ENCODE measurements at places on chromosomes 4 and X.

GRCh38 chr4:10048941-10049697, 27.8 kb upstream of the SLC2A9 start:
- no peak for DNase-seq

- no peak for DNase-seq
Observed at GRCh38 chr4:155543126-155543765, 123.4 kb upstream of the GUCY1A1 start.

GRCh38 chrX:23616361-23616760, 50.9 kb upstream of the PRDX4 start:
- DNase-seq: peak; percentile 0

GRCh38 chrX:72360326-72360725, 54.6 kb upstream of the CITED1 start:
- DNase-seq: no peak

DNA sequence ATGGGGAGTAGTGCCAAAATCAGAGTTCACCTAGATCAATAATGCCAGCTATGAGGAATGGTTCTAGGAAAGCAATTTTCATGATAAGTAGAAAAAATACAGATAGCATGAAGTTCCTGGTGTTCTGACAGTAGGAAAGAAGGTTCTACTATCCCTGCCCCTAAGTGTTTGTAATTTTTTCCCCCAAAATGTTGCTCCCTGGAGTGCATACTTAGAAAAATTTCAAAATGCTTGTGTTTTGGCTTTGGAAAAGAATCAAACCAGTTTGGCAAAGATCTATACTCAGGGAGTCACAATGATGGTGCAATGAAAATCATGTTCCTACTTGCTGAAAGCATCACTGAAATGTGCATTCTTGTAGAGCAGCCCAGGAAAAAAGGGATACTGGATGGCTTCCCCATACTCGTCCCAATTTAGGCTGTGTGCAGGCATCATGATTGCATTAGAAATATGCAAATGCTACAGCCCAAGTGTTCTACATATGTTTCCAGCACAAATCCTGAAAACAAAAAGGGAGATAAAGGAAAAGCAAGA, 74.7 kb downstream of the LPAR4 start:
- no peak for DNase-seq

DNA sequence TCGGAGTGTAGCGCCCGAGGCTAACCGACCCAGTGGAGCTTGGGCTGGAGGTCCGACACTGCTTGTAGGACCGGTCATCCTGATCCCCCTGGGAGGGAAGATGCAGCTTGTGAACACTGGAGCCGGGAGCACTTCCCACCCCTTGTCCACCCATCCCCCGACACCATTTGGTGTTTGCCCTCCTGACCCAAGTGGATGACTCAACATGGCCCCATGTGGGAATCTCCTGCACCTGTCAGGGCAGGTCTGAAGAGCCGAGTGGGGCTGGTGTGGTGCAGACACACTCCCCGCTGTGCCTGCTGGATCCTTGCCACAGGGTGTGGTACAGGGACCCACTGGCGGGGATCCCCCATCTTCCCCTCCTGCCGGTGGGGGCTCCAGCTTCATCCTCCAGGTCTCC, 90.0 kb upstream of the AFAP1 start:
- DNase-seq: no peak

- DNase-seq: no peak
Observed at GRCh38 chrX:39167791-39168190, 366.5 kb downstream of the MID1IP1 start.

- DNase-seq: no peak
Observed at GRCh38 chr4:183599690-183600089, 59.3 kb downstream of the RWDD4 start.

DNA sequence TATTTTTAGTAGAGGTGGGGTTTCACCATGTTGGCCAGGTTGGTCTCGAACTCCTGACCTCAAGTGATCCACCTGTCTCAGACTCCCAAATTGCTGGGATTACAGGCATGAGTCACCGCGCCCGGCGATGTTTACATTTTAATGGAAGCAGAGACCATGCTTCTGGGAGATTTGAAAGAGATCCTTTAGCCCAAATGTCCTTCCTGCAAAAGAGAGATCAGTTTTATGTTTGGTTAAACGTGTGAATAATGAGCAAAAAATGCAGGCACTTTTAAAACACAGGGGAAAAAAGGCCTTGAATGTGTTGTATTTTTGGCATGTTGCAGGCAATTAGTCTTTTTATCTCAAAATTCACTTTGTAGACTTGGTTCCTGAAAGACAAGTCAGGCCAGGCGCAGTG, 95.8 kb upstream of the ELOVL6 start:
- DNase-seq: no peak

DNA sequence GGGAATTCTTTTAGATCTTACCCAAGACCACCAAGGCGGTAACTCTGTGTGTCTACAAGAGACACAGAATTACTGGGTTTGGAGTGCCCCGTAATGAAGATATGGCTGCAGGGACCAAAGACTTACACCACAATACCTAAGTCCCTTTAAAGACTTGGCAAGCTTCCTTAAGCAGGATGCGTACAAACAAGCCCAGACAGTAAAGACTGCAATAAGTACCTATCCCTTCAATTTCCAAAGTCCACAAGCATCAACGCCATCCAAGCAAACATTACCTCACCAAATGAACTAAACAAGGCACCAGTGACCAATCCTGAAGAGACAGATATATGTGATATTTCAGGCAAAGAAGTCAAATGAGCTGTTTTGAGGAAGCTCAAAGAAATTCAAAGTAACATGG, 42.3 kb upstream of the RNF128 start:
- DNase-seq: no peak

- no peak for DNase-seq
Observed at GRCh38 chr4:174873931-174874330, 44.2 kb upstream of the ADAM29 start.

- DNase-seq: no peak
Observed at GRCh38 chr4:41944089-41944488, 8.9 kb downstream of the TMEM33 start.

DNA sequence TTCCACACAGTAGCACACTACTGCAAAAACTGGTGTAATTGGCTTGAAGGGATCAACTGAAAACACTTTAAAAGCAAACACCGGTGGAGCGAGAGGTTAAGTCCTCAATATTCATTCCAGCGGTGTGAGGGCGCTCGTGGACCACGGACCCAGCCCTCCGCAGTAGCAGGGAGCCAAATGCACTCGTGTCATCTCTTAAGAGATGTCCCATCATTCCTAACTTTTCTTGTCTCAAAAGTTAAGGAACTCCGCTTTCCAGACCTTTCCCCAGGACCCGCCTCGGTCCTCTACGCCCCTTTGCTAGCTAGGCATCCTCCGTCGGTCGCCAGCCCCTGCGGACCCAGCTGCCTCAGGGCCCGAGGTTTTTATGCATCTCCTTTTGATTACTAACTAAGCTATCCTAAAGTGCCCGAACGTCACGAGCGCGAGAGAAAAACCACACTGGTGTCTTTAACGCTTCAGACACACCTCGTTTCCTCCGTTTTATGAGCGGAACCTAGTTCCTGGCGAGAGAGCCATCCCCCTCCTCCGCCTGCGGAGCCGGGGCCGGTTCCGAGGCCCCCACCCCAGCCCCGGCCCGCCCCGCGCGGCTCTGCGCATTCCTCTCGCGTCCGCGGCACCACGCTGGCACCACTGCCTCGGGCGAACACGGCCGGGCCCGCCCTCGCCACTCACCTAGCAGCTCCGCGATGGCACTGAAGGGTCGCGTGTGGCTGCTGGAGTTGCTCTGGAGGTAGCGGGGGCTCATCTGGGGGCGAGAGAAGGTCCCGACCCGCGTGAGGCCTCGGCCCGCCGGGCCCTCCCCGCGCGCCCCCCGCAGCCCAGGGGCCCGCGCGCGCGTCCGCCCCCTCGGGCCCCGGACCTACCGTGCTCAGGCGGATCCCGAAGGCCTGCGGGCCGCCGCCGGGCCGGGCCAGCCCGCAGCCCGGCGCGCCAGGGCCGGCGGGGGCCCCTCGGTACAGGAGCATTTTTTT, 723 bp downstream of the MORC4 start:
- DNase-seq: no peak

DNA sequence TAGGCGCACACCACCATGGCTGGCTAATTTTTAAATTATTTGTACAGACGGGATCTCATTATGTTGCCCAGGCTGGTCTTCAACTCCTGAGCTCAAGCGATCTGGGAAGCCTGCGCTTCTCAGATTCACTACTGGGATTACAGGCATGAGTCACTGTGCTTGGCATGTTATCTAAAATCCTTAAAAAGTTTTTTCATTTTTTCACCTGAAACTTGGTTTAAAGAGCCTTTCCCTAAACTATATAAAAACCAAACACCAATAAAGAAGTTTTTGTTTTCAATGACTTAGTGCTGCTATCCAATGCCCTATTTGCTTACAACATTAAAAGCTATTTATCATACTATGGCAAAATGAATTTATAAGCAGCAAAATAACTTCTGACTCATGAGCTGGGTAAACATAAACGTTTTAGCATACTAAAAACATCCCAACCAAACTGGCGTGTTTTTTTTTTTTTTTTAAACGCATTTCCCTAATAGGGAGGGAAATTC, 127.8 kb downstream of the UBE2K start:
- no peak for DNase-seq

DNA sequence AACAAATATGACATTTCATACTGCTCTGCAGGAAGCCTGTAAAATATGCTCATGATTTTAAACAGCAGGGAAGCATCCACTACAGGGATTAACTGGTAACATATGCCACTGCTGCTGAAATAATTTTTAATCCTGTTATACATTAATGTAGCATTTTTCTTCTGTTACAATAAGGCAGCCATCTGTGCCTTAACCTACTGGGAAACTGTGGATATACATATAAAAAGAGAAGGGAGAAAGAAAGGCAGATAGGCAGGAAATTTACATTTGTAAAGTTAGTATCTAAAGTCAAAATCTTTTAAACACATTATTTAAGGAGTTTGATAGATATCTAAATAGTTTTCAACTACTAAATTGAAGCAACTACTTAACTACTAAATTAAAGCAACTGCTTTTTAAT, 514.6 kb upstream of the KLHL4 start:
- DNase-seq: no peak

GRCh38 chr4:165826166-165826565, 46.9 kb upstream of the TLL1 start:
- no peak for DNase-seq
